Endothelial cell of coronary artery (primary cell): ENCODE measurements at places on chromosomes 6 and 20. TPM values are rescaled to one million over a fixed set of nuclear protein-coding genes. Genes with fewer than 3 reads are reported as not detected.

Gene OR2H2
- total RNA-seq = not detected in 2 replicates

Gene SLC17A9
- 6.6 and 13.8 TPM in 2 replicates for total RNA-seq

Gene C4B
- total RNA-seq = 0.63 and 1.8 TPM in 2 replicates

Gene KCNK16
- total RNA-seq = not detected in 2 replicates

Gene CRISP2
- total RNA-seq = not detected in 2 replicates

Gene EPPIN
- not detected in 2 replicates for total RNA-seq

Gene HLA-DRB1
- 0.09 and 8.3 TPM in 2 replicates for total RNA-seq

Gene BTNL2
- not detected in 2 replicates for total RNA-seq

Gene BHLHE23
- not detected in 2 replicates for total RNA-seq

Gene OTOR
- not detected in 2 replicates for total RNA-seq

Gene TPX2
- total RNA-seq = 19.3 and 43.8 TPM in 2 replicates

Gene MCM9
- total RNA-seq = 8.9 and 9.8 TPM in 2 replicates

Gene MYLK4
- total RNA-seq = 0.36 and 0.38 TPM in 2 replicates

Gene ENPP5
- not detected in 2 replicates for total RNA-seq

Gene FERMT1
- 1.7 and 3.0 TPM in 2 replicates for total RNA-seq

Gene PNPLA1
- not detected in 2 replicates for total RNA-seq

Gene TRIM40
- not detected in 2 replicates for total RNA-seq

Gene PRR18
- total RNA-seq = not detected in 2 replicates

Gene PTGIS
- total RNA-seq = 1.5 and 23.2 TPM in 2 replicates

Gene DAAM2
- total RNA-seq = under 0.01 and 0.38 TPM in 2 replicates

Gene OR12D3
- total RNA-seq = not detected in 2 replicates

Gene LTV1
- 25.3 and 26.8 TPM in 2 replicates for total RNA-seq

Gene MUCL3
- total RNA-seq = not detected in 2 replicates

Gene REM1
- total RNA-seq = 0.09 and 0.18 TPM in 2 replicates

Gene SAPCD1
- total RNA-seq = 0.81 and 1.3 TPM in 2 replicates

Gene HUS1B
- 1.3 and 1.6 TPM in 2 replicates for total RNA-seq

Gene IP6K3
- not detected in 2 replicates for total RNA-seq

Gene MDFI
- total RNA-seq = 20.8 and 42.9 TPM in 2 replicates

Gene ADAM33
- total RNA-seq = 0.09 TPM in 1 of 2 replicates, not detected in the other

Gene GATA5
- not detected in 2 replicates for total RNA-seq

Gene VEGFA
- 14.5 and 108 TPM in 2 replicates for total RNA-seq

Gene SIRPB1
- 0.81 and 1.0 TPM in 2 replicates for total RNA-seq

Gene KHDC1L
- total RNA-seq = not detected in 2 replicates

Gene TNFRSF21
- total RNA-seq = 18.0 and 19.8 TPM in 2 replicates
